Common myeloid progenitor, CD34-positive (primary cell): ENCODE measurements at places on chromosomes 6 and 20.

- DNase-seq: no peak
Measured at GRCh38 chr6:24408719-24409410, 6.1 kb downstream of the MRS2 start.

DNA sequence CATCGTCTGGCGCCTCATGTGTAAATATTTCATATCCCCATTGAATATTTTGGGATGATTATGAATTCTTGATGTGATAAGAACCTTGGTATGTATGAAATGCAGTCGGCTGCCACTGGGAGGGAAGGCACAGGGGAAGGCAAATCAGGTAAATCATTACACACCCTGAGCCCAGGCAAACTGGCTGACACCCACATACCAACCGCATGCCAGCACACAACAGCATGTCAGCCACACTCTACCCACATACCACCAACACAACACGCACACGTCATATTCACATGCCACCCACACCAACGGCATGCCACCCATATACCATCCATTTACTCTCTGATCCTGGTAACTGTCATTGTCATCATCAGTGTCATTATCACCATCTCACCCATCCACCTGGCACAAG, 28.3 kb upstream of the MDGA1 start:
- no peak for DNase-seq

GRCh38 chr6:15560713-15561112, 102.1 kb downstream of the DTNBP1 start:
- DNase-seq: no peak

- DNase-seq: no peak
Measured at GRCh38 chr6:14950103-14950969, 295.5 kb upstream of the JARID2 start.

DNA sequence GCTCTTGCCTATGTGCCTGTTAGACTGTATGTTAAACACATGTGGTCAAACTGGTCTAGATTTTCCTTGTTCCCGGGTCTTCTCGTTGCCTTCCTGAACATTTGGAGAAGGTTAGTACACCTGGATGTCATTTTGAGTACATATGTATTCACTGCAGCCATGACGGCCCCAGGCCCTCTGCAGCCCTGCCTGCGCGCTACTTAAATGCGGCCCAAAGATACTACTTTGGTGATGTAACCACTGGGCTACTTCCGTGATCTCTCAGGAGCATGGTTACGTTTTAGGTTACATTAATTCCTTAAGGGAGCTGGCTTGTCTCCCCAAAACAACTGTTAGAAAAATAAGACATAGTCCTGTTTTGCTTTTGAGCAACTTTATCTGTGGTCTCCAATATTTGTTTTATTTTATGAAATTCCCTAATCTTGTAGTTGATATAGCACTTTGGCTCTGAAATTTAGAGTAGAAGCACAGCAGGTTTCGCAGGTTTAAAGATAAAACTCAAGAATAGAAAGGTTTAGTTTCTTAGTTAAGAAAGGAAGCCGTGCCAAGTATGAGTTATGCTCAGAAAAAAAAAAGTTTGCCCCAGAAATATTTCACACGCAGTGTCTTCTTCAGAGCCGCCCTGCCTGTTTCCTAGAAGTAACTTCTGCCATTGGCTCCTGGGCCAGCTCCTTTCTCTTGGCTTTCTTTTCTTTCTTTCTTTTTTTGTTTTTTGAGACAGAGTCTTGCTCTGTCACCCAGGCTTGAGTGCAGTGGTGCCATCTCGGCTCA, 38.1 kb downstream of the TIAM2 start:
- no peak for DNase-seq

GRCh38 chr20:46545077-46545826, 5.2 kb downstream of the OCSTAMP start:
- peak; percentile 90 for DNase-seq

- no peak for DNase-seq
Measured at GRCh38 chr6:28167068-28167467, 25.4 kb downstream of the ZKSCAN8 start.

DNA sequence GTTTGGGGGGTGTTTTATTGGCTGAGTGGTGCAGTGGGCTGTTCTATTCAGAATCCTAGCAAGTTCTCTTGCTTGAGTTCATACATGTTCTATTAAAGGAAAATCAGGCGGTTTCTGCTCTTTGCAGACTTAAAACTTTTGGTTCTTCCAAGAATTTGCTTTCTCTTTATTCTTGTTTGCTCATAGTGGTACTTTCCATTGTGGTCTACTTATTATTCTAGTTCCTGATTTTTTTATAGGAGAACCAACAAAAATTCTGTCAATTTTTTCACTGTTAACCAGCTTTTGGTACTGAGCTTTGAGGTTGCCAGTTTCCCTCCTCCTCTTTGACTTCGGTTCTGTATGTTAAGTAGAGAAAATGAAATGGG, 6.7 kb downstream of the AFDN start:
- peak; percentile 74 for DNase-seq

DNA sequence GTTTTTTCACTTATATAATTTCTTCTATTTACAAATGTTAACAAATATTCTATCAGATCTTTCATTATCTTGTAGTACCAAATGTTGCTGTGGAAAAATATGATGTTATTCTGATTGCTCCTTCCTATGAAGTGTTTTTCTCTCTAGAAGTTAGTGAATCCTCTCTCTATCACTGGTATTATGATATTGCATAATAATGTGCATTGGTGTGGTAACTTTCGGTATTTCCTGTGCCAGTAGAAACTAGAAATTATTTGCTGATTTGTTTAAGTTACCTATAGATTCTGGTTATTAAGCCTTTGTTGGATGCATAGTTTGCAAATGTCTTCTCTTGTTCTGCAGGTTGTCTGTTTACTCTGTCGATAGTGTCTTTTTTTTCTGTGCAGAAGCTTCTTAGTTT, 342.5 kb downstream of the CENPW start:
- DNase-seq: no peak

GRCh38 chr6:138806889-138807288, 11.0 kb downstream of the ECT2L start:
- no peak for DNase-seq

GRCh38 chr6:62764841-62765240, 446.4 kb upstream of the FKBP1C start:
- DNase-seq: no peak

DNA sequence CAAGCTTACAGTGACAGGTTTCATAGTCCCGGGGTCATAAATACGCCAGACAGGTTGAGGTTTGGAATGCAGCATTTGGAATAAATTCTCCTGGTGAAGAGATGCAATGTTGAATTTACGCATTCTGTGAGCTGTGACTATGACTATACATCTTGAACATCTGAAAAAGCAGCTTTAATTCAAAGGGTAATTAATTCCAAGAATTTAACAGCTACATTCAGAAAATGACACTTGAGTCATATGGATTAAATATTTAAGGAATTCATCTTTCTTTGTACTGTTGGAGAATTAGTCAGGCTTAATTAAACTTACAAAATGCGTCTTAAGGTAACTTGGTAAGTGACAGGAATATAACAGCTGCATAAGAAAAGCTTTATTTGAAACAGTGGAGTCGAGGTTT, 74.7 kb downstream of the ESR1 start:
- no peak for DNase-seq

GRCh38 chr6:3321875-3322274, 63.1 kb downstream of the PSMG4 start:
- no peak for DNase-seq

- no peak for DNase-seq
Measured at GRCh38 chr6:41599852-41600445, 38.3 kb upstream of the MDFI start.

- DNase-seq: peak; percentile 87
Measured at GRCh38 chr6:13427801-13428582, 59.4 kb downstream of the GFOD1 start.

DNA sequence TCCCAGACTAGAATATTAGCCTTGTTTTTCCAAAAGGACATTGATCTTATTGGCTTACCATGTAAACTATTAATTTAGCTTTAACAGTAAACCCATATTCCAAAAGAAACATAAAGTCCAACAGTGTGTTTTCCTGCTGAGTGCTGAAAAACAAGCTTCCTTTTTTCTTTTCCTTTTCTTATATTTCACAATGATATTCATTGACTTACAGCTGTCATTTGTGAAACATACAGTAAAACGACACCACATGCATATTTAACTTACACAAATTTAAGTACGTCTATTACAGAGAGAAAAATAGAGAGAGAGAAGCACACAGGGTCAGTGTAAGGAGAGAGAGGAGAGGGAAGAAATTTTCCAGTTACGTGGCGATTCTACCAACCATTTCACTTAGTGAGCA, 543.9 kb upstream of the JARID2 start:
- no peak for DNase-seq

DNA sequence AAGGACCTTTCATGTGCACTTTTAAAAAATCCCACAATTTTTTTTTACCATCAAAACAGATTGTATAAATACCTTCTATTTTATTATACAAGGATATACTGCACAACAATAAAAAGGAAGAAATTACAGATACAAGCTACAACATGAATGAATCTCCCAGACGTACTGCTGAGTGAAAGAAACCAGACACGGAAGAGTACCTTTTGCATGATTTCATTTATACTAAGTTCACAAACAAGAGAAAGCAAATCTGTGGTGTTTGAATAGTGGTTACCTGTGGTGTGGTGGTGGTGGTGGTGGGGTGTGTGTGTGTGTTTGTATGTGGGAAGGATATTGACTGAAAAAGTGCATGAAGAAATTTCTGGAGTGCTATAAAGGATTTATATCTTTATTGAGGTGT, 6.8 kb upstream of the PLCB4 start:
- DNase-seq: no peak

GRCh38 chr6:23319582-23319981, 750.2 kb downstream of the HDGFL1 start:
- no peak for DNase-seq

DNA sequence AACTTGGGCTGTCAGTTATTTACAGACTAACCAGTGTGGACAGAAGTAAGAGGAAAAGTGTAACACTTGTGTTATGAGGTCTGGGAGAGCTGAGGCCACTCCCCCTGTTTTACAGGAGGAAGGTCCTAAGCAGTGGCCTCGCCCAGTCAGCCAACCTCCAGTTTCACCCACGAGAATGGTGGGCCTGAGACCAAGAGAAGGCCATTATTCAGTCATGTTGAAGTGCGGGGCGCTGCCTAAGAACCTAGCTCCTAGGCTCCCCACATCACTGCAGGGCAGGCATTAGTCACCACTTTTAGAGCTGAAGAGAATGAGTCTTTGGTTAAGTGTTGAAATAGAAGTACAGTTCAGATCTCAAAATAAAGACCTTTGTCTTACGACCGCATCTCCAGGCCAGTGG, 27.9 kb downstream of the CDYL start:
- DNase-seq: no peak

GRCh38 chr6:158808941-158809678, 10.1 kb downstream of the EZR start:
- DNase-seq: no peak

DNA sequence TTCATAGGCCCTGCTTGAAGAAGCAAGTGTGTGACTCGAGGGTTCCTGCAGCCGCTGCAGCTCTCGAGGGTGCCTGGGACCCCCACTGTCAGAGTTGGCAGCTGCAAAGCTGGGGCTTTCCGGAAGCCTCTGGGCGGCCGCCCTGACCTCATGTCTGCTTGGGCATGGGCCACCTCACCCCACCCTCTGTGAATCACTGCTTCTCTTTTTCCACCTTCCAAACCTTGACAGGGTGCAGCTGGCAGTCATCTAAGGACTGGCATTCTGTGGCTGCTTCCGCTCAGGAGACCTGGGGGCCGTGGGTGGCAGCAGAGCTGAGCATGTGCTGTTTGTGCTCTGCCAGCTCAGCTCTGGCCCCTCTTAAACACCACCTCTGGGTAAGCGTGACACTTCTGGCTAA, 32.0 kb downstream of the ERMARD start:
- no peak for DNase-seq

- no peak for DNase-seq
Measured at GRCh38 chr6:140660295-140660694, 1285.8 kb upstream of the CITED2 start.

- DNase-seq: no peak
Measured at GRCh38 chr6:2947445-2947844, 23.9 kb downstream of the SERPINB6 start.

- DNase-seq: no peak
Measured at GRCh38 chr6:31728767-31729514, at the start of gene DDAH2. TSS of gene DDAH2 (minus strand) at chr6:31729299. CDS start at chr6:31729161, 138 bp downstream.
